ENCODE measurements at places on chromosomes 16 and 17. TPM values are rescaled to one million over a fixed set of nuclear protein-coding genes. Genes with fewer than 3 reads are reported as not detected.

The TNFRSF17 gene
- total RNA-seq, result not detected

The ALDH3A1 gene
- 10.4 TPM for total RNA-seq

The HSPB9 gene
- not detected for total RNA-seq

The KRTAP29-1 gene
- not detected for total RNA-seq

The ATP2A1 gene
- total RNA-seq, result under 0.01 TPM

The SLC35G6 gene
- total RNA-seq, result not detected

The GP2 gene
- total RNA-seq, result not detected

The KRTAP1-3 gene
- not detected for total RNA-seq

The KRT28 gene
- total RNA-seq, result not detected

The NOL3 gene
- total RNA-seq, result 14.8 TPM

The LITAF gene
- total RNA-seq, result 48.8 TPM

The IRX3 gene
- 7.0 TPM for total RNA-seq

The KCTD19 gene
- total RNA-seq, result not detected

The BAHCC1 gene
- total RNA-seq, result 16.3 TPM

The EPX gene
- not detected for total RNA-seq

The DNAI2 gene
- not detected for total RNA-seq

The CNGB1 gene
- not detected for total RNA-seq

The CUEDC1 gene
- total RNA-seq, result 35.0 TPM

The SLC5A11 gene
- total RNA-seq, result 0.12 TPM

The MT1H gene
- total RNA-seq, result not detected

The MYH3 gene
- 0.12 TPM for total RNA-seq

The ABCA9 gene
- 9.9 TPM for total RNA-seq

The RAC3 gene
- 5.0 TPM for total RNA-seq

The PLXDC1 gene
- total RNA-seq, result 15.2 TPM

The HOXB5 gene
- 0.73 TPM for total RNA-seq

The SEC14L5 gene
- 0.32 TPM for total RNA-seq

The SLC16A5 gene
- total RNA-seq, result 28.1 TPM

The CCL3 gene
- total RNA-seq, result not detected

The SRCIN1 gene
- total RNA-seq, result not detected

The LUC7L gene
- total RNA-seq, result 30.8 TPM

The APOH gene
- total RNA-seq, result not detected

The CMC2 gene
- 19.1 TPM for total RNA-seq

The ITGAD gene
- not detected for total RNA-seq

Data from hair follicle dermal papilla cell (primary cell).